ENCODE measurements at places on chromosomes 2 and 18.

GRCh38 chr2:234116010-234116409 lies 65.5 kb downstream of the SPP2 start:
- no peak for DNase-seq

GRCh38 chr2:69050802-69051201 lies 37.8 kb downstream of the ANTXR1 start:
- no peak for DNase-seq

DNA sequence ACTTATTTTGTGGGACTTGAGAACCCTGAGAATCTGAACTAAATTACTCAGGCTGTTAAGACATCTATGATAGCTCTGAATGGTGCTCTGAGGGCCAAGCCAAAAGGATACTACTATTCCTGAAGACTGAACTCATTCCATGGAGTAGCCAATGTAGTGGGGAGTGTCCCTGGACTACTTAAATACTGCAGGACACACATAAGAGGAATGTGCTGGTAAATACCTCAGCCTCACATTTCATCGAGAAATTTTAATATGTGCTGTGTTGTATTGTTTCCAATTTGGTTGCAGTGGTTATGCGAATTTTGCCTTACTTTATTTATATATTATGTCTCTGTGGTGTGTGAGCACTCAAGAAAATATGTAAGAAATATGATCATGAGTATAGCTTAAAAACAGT lies 264.4 kb upstream of the FIGN start:
- no peak for DNase-seq

- DNase-seq, result peak; percentile 25
These were observed 188.8 kb downstream of the ZEB2 start for GRCh38 chr2:144330951-144331673.

Measured in activated CD4-positive, alpha-beta T cell treated with anti-CD3 and anti-CD28 coated beads, Interleukin-2, amount 50 U/mL, for 24 hours (primary cell).